ENCODE measurements at places on chromosomes 12 and 14. TPM values are rescaled to one million over a fixed set of nuclear protein-coding genes. Genes with fewer than 3 reads are reported as not detected.

VWF gene
- 18.5 TPM for total RNA-seq

EIF2S3B gene
- total RNA-seq = 0.92 TPM

KRT79 gene
- total RNA-seq = not detected

MAP4K5 gene
- total RNA-seq = 73.4 TPM

GALNT9 gene
- total RNA-seq = 28.6 TPM

SOCS2 gene
- 45.7 TPM for total RNA-seq

SMIM41 gene
- not detected for total RNA-seq

GPR137C gene
- total RNA-seq = 43.4 TPM

PPM1A gene
- total RNA-seq = 86.5 TPM

SUDS3 gene
- total RNA-seq = 71.5 TPM

TEAD4 gene
- total RNA-seq = 0.92 TPM

CIT gene
- 63.9 TPM for total RNA-seq

LHX5 gene
- total RNA-seq = 4.8 TPM

ZNF140 gene
- total RNA-seq = 36.4 TPM

COPS7A gene
- total RNA-seq = 41.5 TPM

GLIPR1L1 gene
- total RNA-seq = not detected

RNASE4 gene
- 1.2 TPM for total RNA-seq

HOTAIR gene
- not detected for total RNA-seq

SERPINA4 gene
- not detected for total RNA-seq

RIMBP2 gene
- total RNA-seq = 32.8 TPM

OTUB2 gene
- total RNA-seq = 11.3 TPM

Data from diencephalon (tissue), 1 donor.